Stimulated activated CD8-positive, alpha-beta memory T cell treated with anti-CD3 and anti-CD28 coated beads, Interleukin-4, amount 100 ng/mL, for 1 hour (primary cell): ENCODE measurements at places on chromosomes 3 and 15.

DNA sequence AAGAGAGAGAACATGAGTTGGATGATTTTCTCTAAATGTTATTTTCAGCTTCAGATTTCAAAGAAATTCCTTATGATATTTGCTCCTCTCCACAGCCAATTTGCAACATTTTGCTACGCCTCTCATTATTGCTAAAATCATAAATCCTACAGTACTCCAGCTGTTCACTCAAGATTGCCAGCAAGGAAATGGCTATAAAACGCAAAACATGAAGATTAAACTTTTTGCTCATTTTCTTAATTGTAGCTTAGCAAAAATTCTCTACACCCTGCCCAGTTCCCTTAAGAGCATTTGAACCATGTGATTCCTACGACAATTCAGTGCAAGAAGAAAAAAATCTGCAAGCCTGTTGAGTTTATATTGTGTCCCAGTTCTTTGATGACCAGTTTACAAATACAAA lies 6.8 kb downstream of the CHRNA3 start:
- DNase-seq: no peak

DNA sequence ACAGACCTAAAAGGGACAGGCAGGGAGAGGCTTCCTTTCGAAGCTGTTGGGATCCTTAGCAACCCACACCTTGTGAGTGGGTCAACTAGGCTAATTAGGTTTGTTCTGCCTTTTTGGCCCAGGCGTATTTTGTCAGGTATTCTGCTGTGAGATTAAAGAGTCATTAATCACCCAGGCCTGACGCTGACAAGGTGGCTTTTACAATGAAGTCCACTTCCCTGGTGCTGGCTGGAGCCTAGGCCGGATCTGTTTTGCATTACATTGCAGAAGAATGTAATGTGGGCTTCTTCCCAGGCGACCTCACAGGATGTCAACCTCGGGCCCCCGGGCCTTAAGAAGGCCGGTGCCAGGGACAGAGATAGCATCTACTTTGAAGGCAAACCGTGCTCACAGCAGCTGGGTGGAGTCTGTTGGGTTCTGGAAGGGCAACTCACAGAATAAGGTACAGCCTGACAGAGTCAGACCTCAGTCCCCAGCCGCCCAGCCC lies 76.9 kb downstream of the HES1 start:
- no peak for DNase-seq

GRCh38 chr3:32398531-32398930 lies 6.9 kb downstream of the CMTM7 start:
- DNase-seq: no peak

DNA sequence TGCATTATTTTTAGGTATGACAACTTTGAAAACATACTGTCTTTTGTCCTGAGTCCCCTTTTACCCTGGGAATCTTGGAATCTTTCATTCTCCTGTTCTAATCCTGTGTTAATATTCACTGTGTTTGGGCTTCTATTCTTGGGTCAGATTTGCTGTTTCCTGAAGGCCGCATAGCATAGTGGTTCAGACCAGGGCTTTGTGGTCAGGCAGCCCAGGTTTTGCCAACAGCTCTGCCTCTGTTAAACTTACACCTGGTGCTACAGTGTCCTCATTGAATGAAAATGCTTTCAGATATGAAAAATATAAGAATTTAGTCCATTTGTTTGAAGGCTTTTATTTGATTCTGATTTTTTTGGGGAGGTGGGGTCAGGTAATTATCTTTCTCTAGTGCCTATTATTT lies 58.4 kb downstream of the SLC25A26 start:
- DNase-seq: no peak

- no peak for DNase-seq
Observed at GRCh38 chr3:163952499-163952898, 1125.8 kb downstream of the SI start.
